ENCODE measurements at places on chromosomes 11 and 22.

DNA sequence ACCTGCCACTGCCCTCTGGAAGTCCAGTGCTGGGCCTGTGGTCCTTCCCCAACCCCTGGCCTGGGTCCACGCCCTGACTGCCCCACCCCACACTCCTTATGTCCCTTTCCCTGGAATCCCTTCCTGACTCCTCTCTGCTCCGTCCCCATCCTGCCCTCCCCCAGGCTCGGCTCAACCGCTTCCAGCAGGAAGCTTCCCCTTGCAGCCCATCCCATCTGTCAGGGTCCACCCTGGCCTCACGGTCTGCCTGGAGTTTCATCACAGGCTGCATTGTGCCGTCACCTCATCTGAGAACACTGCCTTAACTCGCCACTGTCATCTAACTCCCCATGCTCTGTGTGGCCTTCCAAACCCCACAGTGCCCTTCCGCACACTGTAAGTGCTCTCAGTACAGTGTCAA lies 64.3 kb downstream of the NAT10 start:
- H3K36me3 ChIP-seq, result peaks cover 5% of the 10 kb centered on the region
- no peak overlapping the region for H3K27ac ChIP-seq
- no peaks in the 10 kb centered on the region for H3K4me1 ChIP-seq
- H3K4me3 ChIP-seq, result no peak overlapping the region

- H3K4me3 ChIP-seq, result no peak overlapping the region
- DNase-seq, result no peak
- H3K4me1 ChIP-seq, result no peaks in the 10 kb centered on the region
- H3K27ac ChIP-seq, result no peak overlapping the region
Observed at GRCh38 chr11:11635443-11635842, 13.6 kb upstream of the GALNT18 start.

DNA sequence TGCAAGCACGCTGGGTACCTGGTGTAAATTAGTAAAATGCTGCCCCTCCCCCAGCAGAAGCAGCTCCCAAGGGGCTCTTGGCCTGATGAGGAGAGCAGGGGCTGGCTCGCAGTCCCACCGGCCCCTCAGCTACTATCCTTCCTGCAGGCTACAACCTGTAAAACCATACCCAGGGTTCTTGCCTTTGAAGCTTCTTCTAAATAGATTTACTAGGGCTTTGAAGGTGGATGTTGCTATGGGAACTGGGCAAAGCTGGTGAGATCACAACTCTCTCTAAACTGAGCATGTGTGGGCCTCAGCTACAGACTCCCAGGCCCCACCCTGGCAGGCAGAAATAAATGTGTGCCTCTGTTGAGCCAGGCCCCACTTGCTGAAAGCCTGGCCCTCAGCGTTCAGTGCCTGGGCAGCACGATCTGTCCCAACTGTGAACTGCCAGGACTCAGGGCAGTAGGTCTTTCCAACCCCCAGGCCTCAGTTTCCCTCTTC lies 18.5 kb downstream of the CD5 start:
- H3K36me3 ChIP-seq, result no peaks in the 10 kb centered on the region
- H3K4me1 ChIP-seq, result no peaks in the 10 kb centered on the region
- no peak overlapping the region for H3K27ac ChIP-seq

GRCh38 chr11:33936725-33937604 lies 45.1 kb upstream of the LMO2 start:
- H3K36me3 ChIP-seq, result no peaks in the 10 kb centered on the region
- no peaks in the 10 kb centered on the region for H3K27me3 ChIP-seq
- H3K4me1 ChIP-seq, result peaks cover 15% of the 10 kb centered on the region
- H3K27ac ChIP-seq, result no peak overlapping the region

DNA sequence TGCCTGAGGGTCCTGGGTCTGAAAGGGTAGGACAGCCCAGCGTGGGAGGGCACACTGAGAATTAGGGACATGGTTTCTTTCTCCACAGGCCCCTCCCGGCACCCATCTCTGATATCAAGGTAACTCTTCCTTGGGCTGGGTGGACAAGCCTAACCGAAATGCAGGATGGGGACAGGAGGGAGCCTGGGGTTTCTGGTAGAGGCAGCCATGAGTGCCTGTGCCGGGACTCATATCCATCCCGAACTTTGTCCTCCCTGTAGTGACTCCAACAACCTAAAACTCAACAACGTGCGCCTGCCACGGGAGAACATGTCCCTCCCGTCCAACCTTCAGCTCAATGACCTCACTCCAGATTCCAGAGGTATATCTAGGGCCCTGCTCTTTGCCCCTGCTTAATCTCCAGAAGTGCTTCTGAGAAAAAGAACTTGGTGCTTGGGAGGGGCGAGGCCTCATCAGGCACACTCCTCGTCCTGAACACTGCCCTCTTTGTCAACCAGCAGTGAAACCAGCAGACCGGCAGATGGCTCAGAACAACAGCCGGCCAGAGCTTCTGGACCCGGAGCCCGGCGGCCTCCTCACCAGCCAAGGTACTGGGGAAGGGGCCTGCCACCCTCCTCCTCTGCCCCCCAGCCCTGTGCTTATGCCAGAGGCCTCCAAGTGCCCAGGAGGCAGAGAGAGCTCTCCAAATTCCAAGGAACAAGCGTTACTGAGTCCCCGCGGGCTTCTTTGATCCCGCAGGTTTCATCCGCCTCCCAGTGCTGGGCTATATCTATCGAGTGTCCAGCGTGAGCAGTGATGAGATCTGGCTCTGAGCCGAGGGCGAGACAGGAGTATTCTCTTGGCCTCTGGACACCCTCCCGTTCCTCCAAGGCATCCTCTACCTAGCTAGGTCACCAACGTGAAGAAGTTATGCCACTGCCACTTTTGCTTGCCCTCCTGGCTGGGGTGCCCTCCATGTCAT lies 3.1 kb downstream of the TMEM25 start:
- no peaks in the 10 kb centered on the region for H3K27me3 ChIP-seq
- H3K4me3 ChIP-seq, result no peak overlapping the region
- H3K27ac ChIP-seq, result no peak overlapping the region
- H3K4me1 ChIP-seq, result 0 out of 2 replicates have a peak, but pooled peaks cover 1% of the 10 kb centered on the region
- no peak for DNase-seq

GRCh38 chr11:8235925-8236324 lies 27.8 kb downstream of the LMO1 start:
- H3K27me3 ChIP-seq, result 0 out of 2 replicates have a peak, but pooled peaks cover 6% of the 10 kb centered on the region
- H3K4me1 ChIP-seq, result peaks cover 4% of the 10 kb centered on the region
- H3K27ac ChIP-seq, result no peak overlapping the region
- DNase-seq, result no peak

DNA sequence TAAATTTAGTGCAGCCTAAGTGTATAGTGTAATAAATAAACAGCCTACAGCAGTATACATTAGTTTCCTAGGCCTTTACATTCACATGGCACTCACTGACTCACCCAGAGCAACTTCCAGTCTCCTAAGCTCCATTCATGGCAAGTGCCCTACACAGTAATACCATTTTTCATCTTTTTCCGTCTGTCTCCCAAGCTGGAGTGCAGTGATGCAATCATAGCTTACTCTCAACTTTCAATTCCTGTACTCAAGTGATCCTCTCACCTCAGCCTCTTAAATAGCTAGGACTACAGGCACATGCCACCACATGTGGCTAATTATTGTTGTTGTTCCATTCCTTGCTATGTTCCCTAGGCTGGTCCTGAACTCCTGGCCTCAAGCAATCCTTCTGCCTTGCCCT lies 54.4 kb downstream of the FCHSD2 start:
- H3K4me3 ChIP-seq, result no peak overlapping the region
- no peaks in the 10 kb centered on the region for H3K36me3 ChIP-seq
- H3K27me3 ChIP-seq, result no peaks in the 10 kb centered on the region
- DNase-seq, result no peak
- no peaks in the 10 kb centered on the region for H3K4me1 ChIP-seq

GRCh38 chr11:31817621-31818424 lies 6.7 kb upstream of the PAX6 start:
- no peak for DNase-seq
- 0 out of 2 replicates have a peak overlapping the region, but pooled peaks have one; percentile 32 for H3K4me3 ChIP-seq
- no peaks in the 10 kb centered on the region for H3K36me3 ChIP-seq
- H3K4me1 ChIP-seq, result peaks cover 15% of the 10 kb centered on the region

- H3K4me3 ChIP-seq, result no peak overlapping the region
- no peaks in the 10 kb centered on the region for H3K36me3 ChIP-seq
- no peaks in the 10 kb centered on the region for H3K4me1 ChIP-seq
- no peak for DNase-seq
- peaks cover 7% of the 10 kb centered on the region for H3K27me3 ChIP-seq
- no peak overlapping the region for H3K27ac ChIP-seq
Observed at GRCh38 chr11:63019506-63019905, 3.9 kb upstream of the SLC22A8 start.

- H3K27ac ChIP-seq, result no peak overlapping the region
- no peaks in the 10 kb centered on the region for H3K4me1 ChIP-seq
- no peaks in the 10 kb centered on the region for H3K27me3 ChIP-seq
- no peaks in the 10 kb centered on the region for H3K36me3 ChIP-seq
- DNase-seq, result no peak
Observed at GRCh38 chr11:83951521-83951920, 665.4 kb upstream of the CCDC90B start.

- H3K27me3 ChIP-seq, result no peaks in the 10 kb centered on the region
- peaks cover 12% of the 10 kb centered on the region for H3K4me1 ChIP-seq
- peak; percentile 76 for DNase-seq
- H3K4me3 ChIP-seq, result no peak overlapping the region
- H3K27ac ChIP-seq, result no peak overlapping the region
Observed at GRCh38 chr11:62108017-62108750, 15.6 kb upstream of the INCENP start.

DNA sequence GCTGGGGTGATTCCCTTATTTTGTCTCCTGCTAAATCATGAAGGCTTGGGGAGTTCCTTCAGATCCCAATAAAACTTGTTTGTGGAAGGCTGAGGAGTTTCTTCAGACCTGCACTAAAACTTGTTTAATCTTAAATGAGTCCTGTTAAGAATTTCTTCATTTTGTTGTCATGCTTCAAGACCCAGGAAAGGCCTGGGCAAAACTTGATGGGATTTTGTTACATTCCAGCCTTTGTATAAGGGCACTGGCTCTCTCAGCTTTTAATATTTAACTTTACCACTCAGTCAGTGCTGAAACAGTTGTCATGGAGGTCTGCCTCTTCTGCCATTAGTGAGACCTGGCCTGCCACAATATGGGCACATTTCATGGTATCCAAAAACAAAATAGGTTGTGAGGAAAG lies 699.0 kb downstream of the ETS1 start:
- H3K27ac ChIP-seq, result no peak overlapping the region
- no peak overlapping the region for H3K4me3 ChIP-seq
- DNase-seq, result no peak
- no peaks in the 10 kb centered on the region for H3K27me3 ChIP-seq

DNA sequence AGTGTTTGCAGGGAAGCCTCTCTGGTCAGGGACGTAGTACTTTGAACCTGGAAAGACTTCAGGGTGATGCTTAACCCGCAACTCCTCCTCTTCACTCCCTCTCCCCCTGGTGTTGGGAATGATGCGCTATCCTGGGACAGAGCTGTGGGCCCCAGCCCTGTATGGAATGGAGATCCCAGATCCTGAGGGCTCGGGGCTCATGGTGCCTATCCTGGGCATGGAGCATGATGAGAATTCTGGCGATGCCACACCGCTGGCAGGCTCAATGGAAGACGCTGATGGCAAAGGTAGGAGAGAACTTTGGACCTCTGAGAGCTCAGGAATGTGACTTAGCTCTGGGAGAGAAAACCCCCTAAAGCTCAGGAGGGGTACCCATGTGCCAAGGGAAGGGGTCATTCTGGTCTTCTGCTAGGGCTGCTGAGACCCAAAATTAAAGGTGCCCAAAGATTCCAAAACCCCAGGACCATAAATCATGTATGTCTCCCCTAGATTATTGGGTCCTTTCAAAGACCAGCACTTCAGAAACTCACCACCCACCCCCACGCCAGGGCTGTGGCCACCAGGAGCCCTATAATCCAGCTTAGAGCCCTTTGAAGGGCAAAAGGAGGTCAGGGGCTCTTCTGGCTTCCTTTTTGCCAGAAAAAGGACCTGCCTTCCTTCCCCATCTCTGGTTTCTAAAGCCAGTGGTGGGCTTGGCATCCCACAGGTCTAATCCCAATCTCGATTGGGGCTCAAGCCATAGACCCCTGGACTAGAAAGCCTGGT lies 52.5 kb downstream of the BTG4 start:
- no peak overlapping the region for H3K4me3 ChIP-seq
- H3K27ac ChIP-seq, result no peak overlapping the region
- H3K36me3 ChIP-seq, result no peaks in the 10 kb centered on the region
- H3K4me1 ChIP-seq, result peaks cover 2% of the 10 kb centered on the region
- no peak for DNase-seq

DNA sequence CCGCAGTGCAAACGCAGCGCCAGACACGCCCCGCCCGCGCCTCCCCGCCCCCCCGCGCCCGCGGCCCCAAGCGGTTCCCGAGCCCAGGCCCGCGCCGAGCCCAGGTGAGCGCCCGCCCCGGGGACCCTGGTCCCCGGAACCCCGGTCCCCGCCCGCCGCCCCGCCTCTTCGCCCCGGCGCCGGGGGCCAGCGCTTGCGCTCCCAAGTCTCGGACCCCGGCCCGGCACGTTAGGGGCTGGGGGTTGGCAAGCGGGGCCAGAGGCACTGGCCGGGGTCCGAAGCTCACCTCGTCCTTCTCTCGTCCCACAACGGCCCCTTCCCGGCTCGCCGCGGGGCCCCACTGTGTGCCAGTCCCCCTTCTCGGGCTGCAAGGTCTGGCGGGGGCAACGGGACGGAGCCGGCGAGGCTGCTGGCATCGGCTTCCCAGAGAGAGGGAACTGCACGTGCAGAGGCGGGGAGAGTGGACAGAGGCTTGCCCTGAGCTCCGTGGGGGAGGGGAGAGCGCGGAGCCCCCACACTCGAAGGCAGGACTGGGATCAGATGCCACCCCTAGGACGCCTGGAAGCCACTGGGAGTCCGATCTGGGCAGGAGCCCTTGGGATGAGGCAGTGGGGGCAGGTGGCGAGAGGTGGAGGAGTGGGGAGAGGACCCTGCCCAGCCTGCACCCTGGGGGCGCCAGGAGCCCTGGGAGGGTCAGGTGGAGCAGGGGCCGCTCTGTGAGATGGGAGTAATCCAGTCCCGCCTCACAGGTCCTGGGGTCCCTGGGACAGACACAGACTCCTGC lies 1.8 kb upstream of the AIFM3 start:
- H3K4me3 ChIP-seq, result peak overlapping the region; percentile 59
- H3K27ac ChIP-seq, result no peak overlapping the region
- H3K4me1 ChIP-seq, result no peaks in the 10 kb centered on the region
- no peaks in the 10 kb centered on the region for H3K36me3 ChIP-seq
- H3K27me3 ChIP-seq, result peaks cover 7% of the 10 kb centered on the region

DNA sequence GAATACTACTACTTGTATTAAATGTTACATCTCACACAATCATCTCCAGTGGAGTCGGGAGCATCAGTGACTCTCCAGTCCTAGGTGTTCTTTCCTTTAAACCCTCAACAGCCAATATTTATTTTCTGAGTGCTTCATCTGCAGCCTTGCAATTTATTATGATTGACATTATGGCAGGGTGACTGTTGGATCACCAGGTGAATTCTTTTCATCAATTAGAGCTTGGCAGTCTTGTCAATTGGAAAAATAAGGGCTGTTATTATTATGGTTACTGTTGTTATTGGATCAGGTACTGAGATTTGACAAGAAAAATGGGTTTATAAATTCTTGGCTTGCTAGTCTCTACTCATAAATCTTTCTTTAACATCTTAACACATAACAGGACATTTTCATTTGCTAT lies 27.5 kb upstream of the HTATIP2 start:
- no peak for DNase-seq
- H3K4me1 ChIP-seq, result no peaks in the 10 kb centered on the region
- H3K36me3 ChIP-seq, result no peaks in the 10 kb centered on the region
- no peak overlapping the region for H3K4me3 ChIP-seq

Data from GM23248 (cell line).